ENCODE measurements at places on chromosomes 6 and 20. TPM values are rescaled to one million over a fixed set of nuclear protein-coding genes. Genes with fewer than 3 reads are reported as not detected.
A peak's percentile ranks its signal among the peaks of the same experiment; 100 is the strongest.

GRCh38 chr6:33768644-33769120, 20.2 kb downstream of the LEMD2 start:
- peak; percentile 88 for DNase-seq

DNA sequence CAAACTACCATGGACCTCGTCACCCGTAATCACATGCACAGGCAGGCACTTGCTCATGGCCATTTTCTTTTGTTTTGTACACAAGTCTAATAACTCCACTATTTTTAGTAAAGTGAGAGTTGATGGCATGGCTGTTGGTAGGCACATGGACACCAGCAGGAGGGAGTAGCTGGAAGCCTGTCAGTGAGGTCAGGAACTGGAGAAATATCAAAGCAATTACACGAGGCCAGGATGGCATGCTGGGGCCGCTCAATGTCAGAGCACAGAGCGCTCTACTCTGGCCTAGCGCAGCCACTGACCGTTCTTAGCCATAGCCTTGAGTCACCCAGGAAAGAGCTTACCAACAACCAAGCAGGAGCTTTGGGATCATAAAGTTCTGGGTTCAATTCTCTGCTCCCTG, 36.1 kb upstream of the GTSF1L start:
- no peak for DNase-seq

The KCNK5 gene
- total RNA-seq, result not detected

The SRMS gene
- total RNA-seq, result not detected

DNA sequence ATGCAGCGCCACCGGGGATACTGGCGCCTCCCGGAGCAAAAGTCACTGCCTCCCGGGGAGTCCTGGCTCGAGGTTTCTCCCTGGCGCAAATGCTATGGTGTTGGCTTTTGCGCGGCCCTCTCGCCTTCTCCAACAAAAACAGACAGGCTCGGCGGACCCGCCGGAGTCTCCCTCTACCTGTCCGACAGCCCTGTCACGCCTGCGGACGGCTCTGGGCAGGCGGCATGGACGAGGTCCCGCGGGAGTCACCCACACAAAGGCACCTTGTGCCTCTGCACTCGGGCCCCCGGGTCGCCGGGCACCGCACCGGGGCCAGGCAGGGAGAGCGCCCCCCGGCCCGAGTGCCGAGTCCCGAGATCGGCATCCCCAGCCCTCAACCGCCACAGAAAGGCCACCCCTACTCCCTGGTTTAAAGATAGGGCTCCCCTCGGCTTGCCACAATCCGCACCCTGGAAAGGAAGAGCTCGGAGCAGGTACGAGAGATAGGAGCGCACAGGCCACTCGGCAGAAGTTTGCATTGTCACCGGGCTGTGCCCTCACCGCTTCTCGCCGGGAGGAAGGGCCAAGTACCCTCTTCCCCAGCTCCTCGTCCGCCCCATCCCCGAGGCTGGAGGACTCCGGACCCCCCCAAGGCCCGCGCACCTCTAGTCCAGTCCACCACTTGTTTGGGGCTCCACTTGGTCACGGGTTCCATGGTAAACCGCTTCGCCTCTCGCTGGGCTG, 903 bp downstream of the CNKSR3 start:
- peak; percentile 59 for DNase-seq

The FKBP1C gene
- total RNA-seq, result 1.1 TPM

The SLC17A3 gene
- not detected for total RNA-seq
